ENCODE measurements at places on chromosomes 11 and 22.
A peak's percentile ranks its signal among the peaks of the same experiment; 100 is the strongest.

DNA sequence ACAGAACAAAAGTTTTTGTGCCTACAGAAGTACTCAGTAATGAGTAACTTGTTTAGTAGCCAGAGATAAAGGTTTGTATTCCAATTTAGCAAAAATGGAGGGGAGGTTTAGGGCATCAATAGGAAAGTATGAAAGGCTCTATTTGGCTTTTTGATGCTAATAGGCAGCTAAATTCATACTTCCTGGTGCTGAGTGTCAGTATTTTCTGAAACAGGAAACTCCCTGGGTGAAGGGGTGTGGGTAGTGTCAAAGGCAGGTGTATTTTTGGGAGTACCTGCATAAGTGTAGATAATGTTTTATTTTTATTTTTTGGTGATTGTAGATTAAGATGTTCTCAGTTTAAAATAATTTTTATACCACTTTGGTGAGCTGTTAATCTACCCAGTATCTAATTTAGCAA, 29.3 kb upstream of the MMP7 start:
- DNase-seq = no peak

GRCh38 chr11:34207487-34208180, 102.2 kb downstream of the NAT10 start:
- DNase-seq = no peak

DNA sequence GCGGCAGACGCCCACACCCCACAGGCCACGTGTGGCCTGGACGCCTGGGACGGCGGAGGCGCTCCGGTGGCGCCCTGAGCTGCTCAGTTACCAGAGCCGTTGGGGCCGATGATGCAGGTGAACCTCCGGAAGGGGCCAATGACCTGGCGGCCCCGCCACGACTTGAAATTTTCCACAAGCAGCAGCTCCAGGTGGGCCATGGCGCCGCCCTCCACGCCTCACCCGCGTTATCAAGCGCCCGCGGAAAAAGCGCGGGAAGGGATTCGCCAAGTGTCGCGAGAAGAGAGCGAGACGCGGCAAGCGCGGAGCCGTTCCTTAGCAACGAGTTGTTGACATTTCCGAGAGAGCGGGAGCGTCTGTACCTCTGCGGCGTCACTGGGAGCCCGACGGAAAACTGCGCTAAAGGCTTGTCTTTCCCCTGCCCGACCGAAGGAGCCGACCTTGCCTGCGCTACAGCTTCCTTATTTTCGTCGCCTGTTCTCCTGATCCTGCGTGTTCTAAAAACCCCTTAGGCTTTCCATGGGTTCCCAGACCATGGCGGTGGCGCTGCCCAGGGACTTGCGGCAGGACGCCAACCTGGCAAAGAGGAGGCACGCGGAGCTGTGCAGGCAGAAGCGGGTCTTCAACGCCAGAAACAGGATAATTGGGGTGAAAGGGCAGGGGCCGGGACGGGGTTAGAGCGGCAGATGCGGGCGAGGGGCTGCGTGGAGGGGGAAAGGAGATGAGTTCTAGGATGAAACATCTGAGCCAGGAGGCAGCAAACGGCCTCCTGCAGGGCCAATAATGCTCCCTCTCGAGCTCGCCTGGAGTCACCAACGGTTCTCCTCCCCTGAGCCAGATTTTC, at the start of the genes RIBC2 and SMC1B:
TSS of gene RIBC2 (plus strand) at position 326 of the 844 bp plus-strand sequence. CDS start at position 520, 194 bp downstream.
TSS of gene SMC1B (minus strand) at position 232 of the 844 bp plus-strand sequence. CDS start at position 200, 32 bp downstream.
- peak; percentile 13 for DNase-seq

DNA sequence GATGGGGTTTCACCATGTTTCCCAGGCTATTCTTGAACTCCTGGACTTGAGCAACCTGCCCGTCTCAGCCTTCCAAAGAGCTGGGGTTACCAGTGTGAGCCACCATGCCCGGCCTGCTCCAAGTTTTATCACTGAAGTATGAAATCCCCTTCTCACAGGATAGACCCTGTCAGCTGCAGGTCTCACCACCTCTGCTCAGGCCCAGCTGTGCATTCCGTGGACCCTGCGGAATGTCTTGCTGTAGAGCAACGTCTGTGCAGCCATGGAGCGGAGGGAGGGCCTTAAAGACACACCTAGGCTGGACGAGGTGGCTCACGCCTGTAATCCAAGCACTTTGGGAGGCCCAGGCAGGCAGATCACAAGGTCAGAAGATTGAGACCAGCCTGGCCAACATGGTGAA, 625.4 kb downstream of the BRD1 start:
- no peak for DNase-seq

DNA sequence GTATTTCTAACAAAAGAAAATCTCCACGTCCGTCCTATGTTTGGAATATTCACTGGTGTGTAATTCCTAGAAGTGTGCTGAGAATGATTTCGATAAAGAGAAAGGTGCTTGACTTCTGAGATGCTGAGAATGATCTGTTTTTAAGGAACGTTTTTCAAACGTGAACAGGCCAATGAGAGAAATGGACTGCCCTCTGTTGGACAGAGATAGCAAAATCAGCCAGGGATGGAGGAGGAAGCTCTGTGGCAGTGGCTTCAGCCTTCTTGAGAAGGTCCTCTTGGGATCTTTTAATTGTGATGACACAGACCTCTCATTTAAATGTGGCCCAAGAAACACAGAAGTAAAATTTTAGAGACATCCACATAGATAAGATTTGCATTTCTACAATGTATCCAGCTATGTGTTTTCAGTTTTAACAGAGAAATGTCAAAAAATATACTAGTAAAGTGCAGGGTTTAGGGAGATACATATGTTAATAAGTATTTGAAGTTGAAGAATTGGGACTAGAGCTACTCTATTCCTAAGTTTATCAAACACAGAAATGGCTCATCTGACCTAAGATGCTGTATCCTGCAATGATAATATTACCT, 84.0 kb upstream of the RCN1 start:
- no peak for DNase-seq

- no peak for DNase-seq
These were observed 8.4 kb upstream of the SLC2A11 start for GRCh38 chr22:23849009-23850006.

GRCh38 chr11:64358907-64359711, at the start of gene RPS6KA4:
Gene RPS6KA4, plus strand, starts transcription at chr11:64359162. Its CDS starts 74 bp downstream, at chr11:64359236.
- no peak for DNase-seq

GRCh38 chr11:82703796-82704195, 29.9 kb downstream of the FAM181B start:
- no peak for DNase-seq

DNA sequence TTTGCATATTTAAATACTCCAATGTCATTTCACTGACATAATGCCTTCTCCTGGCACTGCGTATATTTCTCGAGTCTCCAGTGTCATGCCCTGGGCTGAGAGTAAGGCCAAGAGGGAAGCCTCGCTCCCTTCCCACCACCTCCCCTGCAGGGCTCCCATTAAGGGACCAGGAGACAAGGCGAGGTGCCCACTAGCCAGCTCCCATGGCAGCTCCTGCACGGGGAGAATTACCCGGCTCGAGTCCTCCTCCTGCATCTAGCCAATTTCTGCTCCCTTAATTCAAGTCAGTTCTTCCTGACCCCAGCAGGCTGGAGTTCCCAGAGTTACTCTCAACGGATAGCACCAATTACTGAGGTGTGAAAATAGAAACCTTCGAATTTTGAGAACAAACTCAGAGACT, 31.9 kb downstream of the OPCML start:
- DNase-seq = no peak

DNA sequence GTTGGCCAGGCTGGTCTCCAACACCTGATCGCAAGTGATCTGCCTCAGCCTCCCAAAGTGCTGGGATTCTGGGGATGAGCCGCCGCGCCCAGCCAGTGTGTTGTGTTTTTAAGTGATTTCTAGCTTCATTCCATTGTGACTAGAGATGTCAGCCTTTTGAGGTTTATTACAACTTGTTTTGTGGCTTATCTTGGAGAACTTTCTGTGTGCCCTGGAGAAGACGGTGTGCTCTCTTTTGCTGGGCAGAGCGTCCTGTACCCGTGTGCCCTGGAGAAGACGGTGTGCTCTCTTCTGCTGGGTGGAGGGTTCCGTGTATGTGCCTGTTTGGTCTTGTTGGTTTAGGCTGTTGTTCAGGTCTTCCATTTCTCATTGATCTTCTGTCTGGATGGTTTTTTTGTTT, 12.5 kb downstream of the SELENOO start:
- no peak for DNase-seq

DNA sequence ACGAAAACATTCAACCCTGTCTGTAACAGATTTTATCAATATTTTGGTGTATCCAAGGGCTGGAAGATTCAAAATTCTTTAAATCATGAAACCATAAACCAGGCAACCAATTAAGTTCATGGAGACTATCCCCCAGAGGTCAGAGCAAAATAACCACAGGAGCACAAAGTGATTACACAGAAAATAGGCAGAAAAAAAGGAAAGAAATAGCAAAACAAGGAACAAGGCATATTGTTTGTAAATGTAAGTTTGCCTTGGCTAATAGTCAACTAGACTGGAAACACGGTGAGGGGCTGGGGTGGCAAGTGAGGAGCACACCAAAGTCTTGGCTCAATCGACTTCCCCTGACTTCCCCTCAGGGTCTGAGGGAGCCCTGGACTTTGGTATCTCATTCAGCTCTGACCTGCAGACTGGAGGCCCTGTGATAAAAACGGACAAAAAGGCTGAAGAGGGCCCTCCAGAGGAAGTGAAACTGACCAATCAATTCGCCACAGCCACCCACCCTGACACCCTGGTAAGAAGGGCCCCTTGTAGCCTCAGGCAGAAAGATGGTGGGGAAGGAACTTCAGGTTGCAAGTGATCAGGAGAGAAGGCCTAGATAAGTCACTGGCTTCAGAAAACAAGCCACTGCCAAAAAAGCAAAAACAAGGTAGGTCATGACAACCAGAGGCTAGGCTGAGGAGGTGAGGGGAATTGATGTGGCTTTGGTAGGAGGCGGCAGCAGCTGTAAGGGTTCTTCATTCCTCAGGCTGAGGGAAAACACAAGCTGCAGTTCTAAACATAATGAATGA, 1.8 kb downstream of the SIK3 start:
- no peak for DNase-seq

DNA sequence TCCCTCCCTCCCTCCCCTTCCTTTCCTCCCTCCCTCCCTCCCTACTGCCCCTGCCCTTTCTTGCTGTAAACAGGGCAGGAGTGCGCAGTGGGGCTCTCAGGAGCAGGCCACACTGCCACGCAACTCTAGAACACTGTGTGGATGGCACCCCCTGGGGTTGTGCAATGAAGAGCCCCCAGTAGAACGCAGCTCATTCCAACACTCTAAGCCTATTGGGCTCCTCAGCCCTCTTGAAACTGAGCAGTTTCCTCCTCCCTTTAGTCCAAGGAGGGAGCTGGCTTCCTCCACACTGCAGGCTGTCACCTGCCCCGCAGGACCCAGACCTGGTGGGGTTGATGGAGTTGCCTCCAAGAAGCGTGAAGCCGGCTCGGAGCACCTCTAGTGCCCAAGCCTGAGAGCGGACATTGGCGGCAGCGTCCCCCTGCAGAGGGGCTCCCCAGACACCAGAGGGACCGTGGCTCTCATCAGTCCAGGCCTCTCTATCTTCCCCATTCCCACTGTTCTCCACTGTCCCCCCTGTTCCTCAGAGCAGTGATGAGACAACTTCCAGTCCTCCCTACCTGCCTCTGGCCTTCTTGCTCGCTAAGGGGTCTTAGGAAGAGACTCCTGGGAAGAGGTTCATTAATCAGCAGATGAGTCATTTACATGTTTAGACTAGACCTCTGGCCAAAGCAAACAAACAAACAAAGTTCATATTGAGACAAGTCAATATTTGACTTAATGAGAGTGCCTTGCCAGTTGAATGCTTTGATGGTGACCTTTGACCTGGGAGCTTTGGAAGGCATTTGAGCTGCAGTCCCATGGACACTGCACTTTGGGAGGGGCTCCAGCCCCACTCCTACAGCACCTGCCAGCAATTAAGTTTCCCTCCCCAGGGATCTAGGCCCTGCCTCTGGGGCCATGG, 64.0 kb downstream of the RPUSD4 start:
- no peak for DNase-seq

DNA sequence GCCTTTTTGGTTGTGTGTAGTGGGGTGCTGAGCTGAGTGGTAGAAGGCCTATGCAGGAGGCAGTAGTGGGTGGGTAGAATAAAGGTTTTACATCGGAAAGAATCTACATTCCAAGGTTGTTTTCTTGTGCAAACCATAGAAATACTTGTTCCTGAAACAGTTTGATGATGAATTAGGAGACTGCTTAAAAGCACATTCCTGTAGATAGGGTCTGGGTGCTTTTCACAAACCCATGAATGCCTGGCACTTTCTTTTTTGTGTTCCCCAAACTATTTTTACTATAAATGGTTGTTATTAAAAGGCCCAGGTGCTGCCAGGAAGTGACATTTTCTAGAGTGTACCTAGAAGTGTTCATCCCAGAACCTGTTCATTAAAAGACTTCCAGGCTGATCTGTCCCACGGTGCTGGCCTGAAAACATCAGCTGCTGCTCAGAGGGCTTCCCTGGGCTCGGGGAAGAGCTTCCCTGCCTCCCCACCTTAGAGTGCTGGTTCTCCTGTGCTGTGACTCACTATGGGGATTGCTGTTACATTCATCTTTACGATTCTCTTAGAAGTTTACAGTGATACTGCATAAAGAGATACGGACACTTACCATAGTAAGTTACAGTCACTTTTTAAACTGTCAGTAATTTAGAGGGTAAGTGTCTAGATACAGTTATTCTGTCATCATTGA, 27.9 kb downstream of the PPFIA1 start:
- no peak for DNase-seq

DNA sequence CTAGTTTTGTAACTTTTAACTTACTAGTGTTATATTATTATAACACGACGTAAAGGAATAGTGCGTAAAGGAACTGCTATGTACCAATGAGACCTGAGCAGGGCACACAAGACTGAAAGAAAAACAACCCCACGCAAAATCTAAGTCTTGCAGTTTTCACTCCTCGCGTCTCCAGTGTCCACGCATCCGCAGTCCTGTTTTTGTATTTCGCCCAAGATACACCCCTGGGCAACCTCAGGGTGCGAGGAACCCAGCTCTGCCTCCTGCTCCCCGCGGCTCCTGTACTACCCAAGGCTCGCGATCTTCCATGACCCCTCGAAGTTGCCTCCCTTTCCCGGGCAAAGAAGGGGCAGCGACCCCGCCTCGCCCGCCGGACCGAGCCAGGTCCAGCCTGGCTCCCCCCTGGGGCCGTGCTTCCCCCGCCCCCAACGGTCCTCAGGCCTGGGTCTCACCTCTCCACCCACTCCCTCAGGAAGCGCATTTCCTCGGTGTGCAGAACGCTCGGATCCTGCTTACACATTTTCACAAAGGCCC, 393 bp downstream of the ST13 start:
- no peak for DNase-seq

DNA sequence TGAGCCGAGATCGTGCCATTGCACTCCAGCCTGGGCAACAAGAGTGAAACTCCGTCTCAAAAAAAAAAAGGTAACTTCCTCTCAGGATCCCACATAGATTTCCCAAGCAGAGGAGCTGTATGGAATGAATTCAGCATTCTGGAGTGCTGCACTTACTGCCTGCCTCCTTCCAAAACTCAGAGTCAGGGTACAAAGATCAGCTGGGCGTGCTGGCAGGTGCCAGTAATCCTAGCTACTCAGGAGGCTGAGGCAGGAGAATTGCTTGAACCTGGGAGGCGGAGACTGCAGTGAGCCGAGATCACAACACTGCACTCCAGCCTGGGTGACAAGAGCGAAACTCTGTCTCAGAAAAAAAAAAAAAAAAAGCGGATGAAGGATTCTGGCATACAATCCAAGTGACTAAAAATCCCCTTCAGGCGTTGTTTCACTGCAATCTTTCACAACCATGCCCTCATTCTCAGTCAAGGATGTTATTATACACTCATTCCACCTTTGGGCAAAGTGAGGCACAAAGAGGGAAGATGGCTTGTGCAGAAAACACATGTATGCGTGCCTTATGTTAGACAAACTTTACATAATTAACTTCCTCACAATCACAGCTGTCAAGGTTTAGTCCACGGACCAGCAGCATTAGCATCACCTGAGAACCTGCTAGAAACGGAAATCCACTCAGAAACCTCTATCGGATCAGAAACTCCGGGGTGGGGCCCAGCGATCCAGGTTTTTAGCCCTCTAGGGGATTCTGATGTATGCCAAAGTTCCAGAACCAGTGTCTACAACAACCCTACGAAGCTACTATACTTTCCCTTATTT, 1.1 kb upstream of the NOL12 start:
- no peak for DNase-seq

Measured in brain pericyte (primary cell).